ENCODE measurements at places on chromosomes 12 and 14.

- no peak for DNase-seq
Observed at GRCh38 chr12:53205747-53206419, 1.2 kb downstream of the ITGB7 start.

- DNase-seq, result peak; percentile 60
Observed at GRCh38 chr12:119989731-119990381, 820 bp downstream of the BICDL1 start.

DNA sequence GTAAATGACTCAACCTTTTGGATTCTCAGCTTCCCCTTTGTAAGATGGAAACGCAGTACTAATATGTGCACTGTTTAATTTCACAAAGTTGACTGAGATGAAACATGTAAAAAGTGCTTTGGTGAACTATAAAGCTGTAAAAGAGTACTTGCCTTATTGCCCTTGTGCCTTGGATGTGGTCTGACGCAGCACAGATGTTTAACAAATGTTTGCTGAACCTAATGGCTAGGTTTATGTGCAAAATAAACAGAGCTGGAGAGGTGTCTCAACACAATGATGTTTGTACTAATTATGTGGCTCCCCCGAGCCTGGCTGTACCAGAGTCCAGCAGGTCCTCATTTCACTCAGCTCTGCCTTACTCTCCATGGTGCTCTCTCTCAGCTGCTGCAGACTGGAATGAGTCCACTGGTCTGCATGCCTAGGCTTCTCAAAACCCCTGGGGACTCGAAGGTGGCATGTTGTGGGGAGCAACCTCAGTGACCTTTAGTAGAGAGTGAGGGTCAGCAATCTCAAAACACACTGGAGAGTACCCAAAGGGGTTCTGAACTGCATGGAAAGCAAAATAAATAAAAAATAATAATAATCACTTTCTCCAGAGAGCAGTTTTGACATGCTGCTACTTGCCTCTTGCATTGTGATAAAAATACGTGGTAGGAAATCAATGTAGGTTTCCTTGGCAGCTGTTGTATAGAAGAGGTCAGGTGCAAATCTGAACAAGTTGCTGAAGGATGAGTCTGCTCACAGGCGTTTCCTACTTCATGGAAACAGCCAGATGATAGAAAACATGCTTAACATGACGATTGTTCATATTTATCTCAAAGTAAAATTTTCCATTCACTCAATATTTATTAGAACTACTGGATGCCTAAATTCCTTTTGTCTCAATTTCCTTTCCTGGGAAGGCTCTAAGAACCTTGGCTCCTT, 8.5 kb upstream of the AMIGO2 start:
- DNase-seq, result no peak

- no peak for DNase-seq
Observed at GRCh38 chr14:77036484-77037214, 8.1 kb upstream of the IRF2BPL start.

- DNase-seq, result no peak
Observed at GRCh38 chr12:69092137-69092536, 147.2 kb upstream of the CPSF6 start.

DNA sequence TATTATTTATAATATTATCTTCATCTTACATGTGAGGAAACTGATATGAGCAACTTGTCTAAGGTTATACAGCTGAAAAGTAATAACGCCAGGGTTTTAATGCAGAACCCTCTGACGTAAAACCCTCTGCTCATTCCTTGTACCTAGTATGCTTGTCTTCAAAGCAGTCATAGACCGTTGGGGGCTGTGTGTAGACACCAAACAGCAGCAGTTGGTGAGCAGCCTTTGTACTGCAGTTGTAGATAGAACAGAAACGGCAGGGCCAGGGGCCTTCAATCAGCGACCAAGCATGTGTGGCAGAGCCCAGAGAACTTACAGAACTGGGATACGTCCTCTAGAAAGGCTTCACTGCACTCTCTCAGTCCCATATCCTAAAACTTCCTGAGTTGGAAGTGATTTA, 28.1 kb downstream of the EVL start:
- DNase-seq, result no peak

Measured in SK-MEL-5 (cell line).